ENCODE measurements at places on chromosomes 16 and 17.

GRCh38 chr17:64938925-64939474 lies 19.7 kb upstream of the LRRC37A3 start:
- DNase-seq = no peak

DNA sequence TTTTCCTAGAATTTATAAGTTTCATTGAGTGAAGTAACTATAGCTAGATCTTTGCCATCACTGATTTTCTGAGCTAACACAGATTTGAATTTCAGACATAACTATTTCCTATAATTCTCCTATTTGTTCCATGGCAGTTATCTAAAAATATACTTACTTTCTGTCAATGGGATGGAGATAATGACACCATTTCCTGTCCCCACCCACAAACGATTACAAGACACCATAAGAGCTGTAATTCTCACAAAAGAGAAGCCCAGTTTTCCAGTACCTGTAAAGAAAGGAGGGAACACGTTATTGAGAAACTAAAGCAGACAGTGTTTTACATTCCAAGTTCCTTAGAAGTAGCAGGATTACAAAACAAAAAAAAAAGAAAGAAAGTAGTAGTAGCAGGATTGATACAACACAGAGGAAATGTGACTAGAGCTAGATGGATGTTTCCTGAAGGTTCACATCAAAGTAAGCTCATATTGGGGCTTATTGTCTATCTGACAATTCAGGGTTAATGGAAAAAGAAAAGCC lies 110.9 kb upstream of the TOB1 start:
- no peak for DNase-seq

GRCh38 chr17:45995627-45996270 lies 3.3 kb upstream of the STH start:
- DNase-seq = no peak

- DNase-seq = no peak
These were observed 28.9 kb upstream of the GSE1 start for GRCh38 chr16:85584267-85584666.

DNA sequence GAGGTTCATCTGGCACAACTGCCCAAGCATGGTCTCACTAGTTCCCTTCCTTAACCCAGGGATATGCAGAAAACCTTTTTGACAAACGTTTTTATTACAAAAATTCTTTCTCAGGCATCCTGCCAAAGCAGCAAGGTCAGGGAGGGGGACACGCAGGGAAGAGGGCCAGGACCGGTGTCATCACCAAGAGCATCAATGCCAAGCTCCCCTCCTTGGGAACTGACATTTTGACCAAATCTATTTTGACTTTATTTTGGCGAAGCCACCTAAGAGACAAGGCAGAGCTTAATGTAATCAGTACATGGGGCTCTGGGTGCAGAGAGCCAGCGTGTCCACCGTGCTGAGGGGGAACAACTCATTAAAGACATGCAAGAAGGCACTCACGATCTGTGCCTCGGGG lies 265.2 kb downstream of the CBLN1 start:
- DNase-seq = no peak

Measured in SK-N-DZ (cell line).